8988T (cell line): ENCODE measurements at places on chromosomes 11 and 22.

DNA sequence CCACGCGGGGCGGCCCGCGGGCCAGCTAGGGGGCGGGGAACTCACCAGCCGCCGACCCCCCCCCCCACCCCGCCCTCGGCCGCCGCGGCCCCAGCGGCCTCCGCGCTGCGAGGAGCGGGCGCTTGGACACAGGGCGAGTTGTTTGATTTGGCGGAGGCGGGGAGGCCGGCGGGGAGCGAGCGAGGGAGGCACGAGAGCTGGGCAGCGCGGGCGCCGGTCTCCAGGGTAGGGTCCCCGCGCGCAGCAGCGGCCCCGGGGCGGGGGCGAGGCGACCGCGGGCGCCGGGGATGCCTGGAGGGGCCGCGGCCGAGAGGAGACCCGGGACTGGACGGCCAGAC is 64.4 kb downstream of the NAV2 start:
- peak; percentile 60 for DNase-seq

- no peak for DNase-seq
Observed at GRCh38 chr11:4191031-4191571, 96.5 kb downstream of the RRM1 start.

GRCh38 chr11:65595543-65596281 is at the start of gene KCNK7:
Gene KCNK7, minus strand, starts transcription at chr11:65595800. Its CDS starts 28 bp downstream, at chr11:65595772.
- peak; percentile 78 for DNase-seq

DNA sequence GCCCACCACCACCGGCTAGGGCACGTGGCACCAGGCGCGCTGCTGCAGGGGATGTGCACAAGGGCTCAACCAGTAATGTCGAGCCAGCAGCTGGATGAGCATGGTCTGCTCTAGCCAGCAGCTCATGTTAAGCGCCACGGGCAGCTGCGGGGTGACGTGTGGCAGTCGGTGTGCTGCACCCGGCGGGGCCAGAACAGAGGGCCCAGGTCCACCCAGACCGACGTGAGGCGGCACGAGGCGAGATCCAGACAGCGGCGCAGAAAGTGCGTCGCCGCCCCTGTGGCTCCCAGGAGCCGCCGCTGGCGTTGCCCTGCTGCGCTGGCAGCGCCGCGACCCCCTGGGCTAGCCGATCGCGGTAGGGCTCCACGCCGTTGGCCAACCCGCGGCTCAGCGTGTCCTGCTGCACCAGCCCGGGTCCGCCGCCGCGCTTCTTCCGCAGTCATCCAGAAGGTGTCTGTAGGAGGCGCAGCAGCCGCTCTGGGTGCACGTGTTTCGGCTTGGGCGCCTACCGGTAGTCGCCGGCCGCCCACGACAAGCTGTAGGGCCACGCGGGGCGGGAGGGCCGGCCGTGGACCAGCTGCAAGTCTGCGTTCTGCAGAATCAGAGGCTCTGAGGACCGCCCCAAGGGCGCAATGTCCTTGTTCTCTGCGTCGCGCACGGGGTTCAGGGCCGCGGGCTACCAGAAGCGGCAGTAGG is 4.6 kb upstream of the GALR3 start:
- no peak for DNase-seq

DNA sequence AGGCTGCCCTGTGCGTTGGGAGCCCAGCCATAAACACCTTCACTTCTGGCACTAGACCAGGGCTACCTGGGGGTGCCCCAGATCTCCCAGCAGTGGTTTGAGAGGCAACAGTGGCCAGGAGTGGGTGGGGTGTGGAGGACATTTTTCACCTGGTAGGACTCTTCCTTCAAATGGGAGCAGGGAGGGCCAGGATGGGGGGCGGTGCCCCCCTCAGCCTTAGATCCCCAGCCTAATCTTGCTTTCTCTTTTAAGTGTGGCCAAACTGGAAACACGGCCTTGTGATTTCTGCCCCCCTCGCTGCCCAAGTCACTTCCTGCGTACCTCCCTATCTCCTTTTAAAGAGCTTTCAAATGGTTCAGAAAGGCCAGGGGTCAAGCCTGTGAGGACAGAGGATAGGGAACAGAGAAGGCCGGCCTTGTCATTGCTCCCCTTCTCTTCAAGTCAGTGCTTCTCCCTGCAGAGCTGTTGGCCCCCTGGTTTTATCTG is 800 bp downstream of the KCNJ5 start:
- DNase-seq, result no peak

DNA sequence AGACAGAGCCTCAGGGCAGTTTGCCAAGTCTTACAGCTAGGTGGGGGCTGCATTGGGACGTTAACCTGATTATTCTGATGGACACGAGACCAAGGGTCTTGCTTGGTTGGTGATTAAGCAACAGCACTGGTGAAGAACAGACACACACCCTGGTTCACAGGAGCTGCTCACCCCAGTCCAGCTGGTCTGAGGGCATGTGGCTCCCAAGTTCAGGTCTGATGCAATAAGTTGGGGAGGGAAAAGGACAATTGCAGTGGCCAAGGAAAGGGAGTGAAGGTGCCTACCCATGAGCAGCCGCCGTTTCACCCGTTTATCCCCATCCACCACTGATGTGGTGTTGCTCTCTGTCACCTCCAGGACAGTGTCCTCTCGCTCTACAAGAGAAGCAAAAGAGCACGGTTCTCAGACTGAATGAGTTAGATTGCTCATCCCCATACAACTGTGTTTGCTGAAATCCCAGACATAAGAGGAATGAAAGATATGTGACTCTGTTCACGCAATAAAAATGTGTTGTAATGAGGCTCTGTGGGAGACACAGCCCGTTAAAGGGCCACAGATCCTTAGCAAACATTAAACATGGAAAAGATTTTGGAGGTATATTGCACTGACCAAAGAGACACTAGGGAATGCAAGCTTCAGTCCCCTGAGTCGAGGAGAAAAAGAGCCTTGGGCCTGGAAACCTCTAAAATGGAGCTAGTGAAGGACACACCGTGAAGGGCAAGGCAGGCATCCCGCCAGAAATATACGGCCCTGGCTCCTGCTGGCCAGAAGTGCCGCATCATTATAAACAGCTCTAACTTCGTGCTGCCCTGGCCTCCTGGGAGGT is 25.6 kb downstream of the SCUBE2 start:
- no peak for DNase-seq

DNA sequence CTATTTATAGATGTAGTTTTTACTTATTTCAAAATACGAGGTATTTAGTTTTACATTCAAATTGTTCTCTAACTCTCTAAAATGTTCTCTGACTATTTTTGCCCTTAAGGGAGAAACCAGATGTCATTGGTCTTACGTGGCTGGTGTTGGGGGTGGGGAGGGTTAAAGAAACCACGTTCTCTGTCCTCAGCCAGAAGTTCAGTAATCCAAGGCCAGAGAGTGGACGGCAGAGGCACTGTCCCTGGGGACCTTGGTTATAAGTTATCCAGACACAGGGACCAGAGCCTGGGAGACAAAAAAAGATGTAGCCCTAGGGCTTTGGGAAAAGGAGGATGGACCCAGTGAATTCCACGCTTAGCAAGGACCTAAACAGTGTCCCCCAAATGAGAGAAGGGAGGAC is 706 bp upstream of the OR51E1 start:
- DNase-seq, result no peak

- no peak for DNase-seq
Observed at GRCh38 chr11:131422029-131422428, 51.6 kb downstream of the NTM start.

DNA sequence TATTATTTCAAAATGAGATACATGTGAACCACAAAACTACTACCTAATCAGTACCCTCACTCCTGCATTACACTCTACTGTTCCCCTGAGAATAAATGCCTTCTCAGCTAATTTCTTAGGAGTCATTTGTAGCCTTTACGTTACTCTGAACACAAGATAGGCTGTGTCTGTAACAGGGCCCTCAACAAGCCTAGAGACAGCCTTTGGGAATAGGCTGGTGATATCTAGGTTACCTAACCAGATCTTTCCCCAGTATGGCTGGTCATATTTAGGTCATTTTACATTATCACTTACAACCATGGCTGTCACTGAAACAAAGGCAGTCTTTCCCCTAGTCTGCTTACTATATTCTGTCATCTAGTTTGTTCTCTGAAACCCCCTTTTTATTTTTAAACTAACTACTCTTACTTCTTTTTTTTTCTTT is 14.2 kb downstream of the ATM start:
- DNase-seq, result no peak
